ENCODE measurements at places on chromosomes 5 and 9.

GRCh38 chr5:112708103-112708622, 29.5 kb upstream of the APC start:
- no peak for ATAC-seq

DNA sequence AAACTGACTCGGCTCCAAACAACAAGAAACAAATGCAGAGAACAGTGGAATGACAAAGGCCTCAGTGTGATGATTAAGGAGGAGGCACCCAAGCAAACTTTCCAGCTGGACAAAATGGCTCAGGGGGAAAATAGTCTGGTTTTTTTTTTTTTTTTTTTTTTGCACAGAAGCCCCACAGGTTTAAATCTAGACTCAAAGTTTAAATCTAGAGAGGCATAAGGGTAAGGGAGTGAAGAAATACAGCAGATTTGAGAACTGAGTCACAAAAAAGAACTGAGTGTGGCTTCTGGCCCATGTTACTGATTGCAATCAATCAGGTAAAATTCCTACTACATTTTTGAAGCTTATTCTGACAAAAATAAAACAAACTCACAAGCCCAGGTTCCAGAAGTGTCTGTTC, 12.3 kb downstream of the BOD1 start:
- ATAC-seq, result no peak

- no peak for ATAC-seq
Observed at GRCh38 chr9:37251452-37251851, 131.1 kb downstream of the ZCCHC7 start.

DNA sequence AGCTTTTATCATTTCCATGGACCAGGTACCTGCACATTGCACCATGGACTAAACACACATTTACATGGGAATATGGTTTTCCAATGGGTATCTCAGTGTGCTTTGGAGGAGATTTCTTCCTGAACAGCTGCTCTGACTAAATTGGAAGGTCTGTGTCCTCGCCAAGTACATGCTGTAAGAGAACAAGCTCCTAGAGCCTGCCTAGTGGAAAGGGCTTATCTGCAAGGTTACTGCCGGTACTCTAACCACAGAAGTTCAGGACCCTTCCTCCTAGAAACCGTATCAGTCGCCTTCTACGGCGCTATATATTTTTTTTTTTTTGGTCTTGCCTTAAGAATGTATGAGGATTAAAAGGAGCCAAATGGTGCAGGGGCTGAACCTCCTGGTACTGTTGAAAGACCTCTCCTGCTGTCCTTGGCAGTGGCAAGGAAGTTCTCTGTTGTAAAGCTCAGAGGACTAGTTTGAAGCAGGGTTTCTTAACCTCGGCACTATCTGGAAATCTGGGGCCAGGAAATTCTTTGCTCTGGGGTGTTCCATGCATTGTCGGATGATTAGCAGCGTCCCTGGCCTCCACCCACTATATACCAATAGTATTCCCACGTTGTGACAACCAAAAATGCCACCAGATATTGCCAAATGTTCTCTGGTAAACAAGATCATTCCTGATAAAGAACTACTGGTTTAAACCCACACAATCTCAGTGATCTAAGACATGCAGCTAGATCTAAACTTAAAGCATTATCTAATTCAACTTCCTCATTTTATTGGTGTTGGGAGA, 107.4 kb downstream of the FBXO38 start:
- ATAC-seq, result no peak

DNA sequence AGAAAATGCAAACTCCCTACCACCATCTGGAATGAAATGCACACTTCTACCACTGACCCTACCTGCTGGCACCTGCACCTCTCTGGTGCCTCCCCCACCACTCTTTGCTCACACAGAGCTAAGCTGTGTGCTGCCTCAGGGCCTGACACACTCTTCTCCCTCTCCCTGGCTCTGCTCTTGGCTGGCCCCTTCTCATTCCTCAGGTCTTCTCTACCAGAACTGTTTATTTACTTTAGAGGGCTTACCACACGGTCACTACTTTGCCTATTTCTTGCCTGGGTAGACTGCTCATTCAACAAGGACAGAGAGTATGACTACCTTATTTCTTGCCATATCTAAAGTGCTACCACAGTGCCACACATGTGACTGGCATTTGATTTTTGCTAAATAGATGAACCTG, 3.3 kb downstream of the REEP5 start:
- ATAC-seq, result no peak

GRCh38 chr9:129349665-129349947, 171.5 kb upstream of the IER5L start:
- ATAC-seq, result no peak

GRCh38 chr5:43041110-43041668, 1.1 kb upstream of the ANXA2R start:
- no peak for ATAC-seq

- peak; percentile 57 for ATAC-seq
Observed at GRCh38 chr9:19748278-19749126, 40.3 kb downstream of the SLC24A2 start.

DNA sequence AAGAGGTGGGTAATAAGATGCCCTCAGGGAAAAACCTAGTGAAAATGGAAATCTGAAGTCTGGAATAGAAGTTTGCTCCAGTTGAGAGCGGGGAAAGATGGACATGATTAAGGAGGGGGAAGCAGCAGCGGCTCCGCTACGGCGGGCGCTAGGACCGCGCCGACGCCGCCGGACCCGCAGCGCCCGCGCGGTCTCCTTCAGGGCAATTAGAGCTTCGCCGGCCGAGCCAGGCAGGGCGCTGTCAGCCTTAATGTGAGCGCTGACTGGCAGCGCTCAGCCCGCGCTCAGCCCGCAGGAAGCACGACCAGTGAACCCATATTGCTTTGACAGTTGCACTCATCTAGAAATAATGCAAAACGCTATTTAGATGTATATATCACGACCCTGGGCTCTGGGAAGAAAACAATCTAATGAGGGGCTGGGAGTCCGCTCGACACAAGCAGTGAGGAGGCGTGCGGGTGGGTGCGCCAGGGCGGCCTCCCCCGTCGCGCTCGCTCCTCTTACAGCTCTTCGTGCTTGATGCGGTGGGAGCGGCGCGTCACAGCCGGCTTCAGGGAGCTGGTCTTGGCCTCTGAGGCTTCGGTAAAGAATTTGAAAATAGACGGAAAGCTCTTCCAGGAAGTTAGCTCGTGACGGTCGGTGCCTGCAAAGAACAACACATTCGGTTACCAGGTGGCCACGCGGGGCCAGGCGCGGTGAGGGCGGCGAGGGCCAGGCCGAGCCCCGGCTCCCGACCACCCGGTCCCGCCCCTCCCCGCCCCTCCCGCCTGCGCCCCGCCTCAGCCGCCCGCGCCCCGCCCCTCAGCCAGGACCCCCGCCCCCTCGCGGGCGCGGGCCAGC, 37.7 kb downstream of the NR2F1 start:
- peak; percentile 87 for ATAC-seq

DNA sequence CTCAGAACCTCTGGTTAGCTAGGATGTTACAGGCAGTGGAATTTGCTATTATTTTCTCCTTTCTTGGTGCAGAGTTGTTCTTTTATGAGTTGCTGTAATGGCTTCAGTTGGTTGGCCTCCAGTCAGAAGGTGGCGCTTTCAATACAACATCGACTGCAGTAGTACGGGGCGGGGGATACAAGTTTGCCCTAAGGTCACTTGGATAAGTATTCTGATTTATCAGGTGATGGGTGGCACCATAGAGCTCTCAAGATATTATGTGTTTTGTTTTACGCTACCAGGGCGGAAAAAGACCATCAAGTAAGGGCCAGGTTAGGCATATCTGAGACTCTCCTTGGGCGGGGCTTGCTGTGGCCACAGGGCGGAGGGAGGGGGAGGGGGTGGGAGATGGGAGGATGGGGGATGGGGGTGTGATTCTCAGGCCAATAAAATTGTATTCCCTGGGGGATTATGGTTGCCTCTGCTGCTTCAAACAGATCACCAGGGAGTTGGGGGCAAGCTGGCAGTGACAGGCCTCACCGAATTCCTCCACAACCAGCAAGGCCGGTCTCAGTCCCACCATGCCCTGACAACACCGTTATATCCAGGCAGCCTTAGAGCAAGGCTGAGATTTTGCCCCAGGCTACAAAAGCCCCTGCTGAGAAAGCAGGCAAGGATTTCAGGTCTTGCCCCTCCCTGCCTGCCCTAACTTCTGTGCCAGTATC, 15.9 kb upstream of the RNF38 start:
- no peak for ATAC-seq

GRCh38 chr9:98989036-98990000, 45.6 kb downstream of the COL15A1 start:
- no peak for ATAC-seq

GRCh38 chr5:67896311-67896929, 319.1 kb upstream of the PIK3R1 start:
- ATAC-seq, result no peak

- no peak for ATAC-seq
Observed at GRCh38 chr9:38047301-38048251, 21.5 kb downstream of the SHB start.

- no peak for ATAC-seq
Observed at GRCh38 chr5:143573568-143574170, 170.2 kb upstream of the NR3C1 start.

GRCh38 chr9:123975871-123976270, 35.7 kb upstream of the LHX2 start:
- ATAC-seq, result no peak

DNA sequence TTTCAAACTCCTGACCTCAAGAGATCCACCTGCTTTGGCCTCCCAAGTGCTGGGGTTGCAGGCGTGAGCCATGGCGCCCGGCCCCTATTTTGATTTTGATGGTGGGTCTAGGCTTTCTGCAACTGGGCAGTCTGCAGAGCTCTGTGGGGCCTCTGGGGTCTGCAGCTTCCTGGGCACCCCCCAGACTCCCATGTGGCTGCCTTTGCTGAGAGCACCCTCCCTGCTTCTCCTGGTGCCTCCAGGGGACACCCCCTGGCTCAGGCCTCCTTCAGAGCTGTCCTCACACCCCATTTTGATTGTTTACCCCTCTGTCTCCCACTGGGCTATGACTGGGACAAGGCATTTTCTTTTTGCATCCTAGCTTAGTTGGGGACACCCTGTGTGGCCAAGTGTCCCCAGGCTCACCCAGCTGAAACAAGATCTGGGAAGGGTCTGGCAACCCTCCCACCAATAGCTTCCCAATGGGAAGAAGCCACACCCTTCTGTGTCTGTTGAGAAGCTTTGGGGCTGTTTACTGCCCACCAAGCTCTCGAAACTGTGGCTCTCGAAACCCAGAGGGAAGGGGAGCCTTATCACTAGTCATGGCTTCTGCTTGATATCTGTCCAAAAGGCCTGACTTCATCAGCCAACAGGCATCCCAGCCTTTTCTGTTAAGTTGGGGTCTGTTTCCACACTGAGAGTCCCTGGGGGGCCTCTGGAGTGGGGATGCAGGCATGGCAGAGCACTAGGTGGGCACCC, 204.4 kb upstream of the IER5L start:
- ATAC-seq, result no peak

- peak; percentile 9 for ATAC-seq
Observed at GRCh38 chr5:139669662-139670368, 21.7 kb downstream of the CXXC5 start.

GRCh38 chr5:170470808-170471404, 32.9 kb upstream of the KCNIP1 start:
- no peak for ATAC-seq

- no peak for ATAC-seq
Observed at GRCh38 chr5:15734058-15734457, 234.1 kb downstream of the FBXL7 start.

- ATAC-seq, result no peak
Observed at GRCh38 chr5:158471535-158471924, 612.6 kb upstream of the CLINT1 start.

DNA sequence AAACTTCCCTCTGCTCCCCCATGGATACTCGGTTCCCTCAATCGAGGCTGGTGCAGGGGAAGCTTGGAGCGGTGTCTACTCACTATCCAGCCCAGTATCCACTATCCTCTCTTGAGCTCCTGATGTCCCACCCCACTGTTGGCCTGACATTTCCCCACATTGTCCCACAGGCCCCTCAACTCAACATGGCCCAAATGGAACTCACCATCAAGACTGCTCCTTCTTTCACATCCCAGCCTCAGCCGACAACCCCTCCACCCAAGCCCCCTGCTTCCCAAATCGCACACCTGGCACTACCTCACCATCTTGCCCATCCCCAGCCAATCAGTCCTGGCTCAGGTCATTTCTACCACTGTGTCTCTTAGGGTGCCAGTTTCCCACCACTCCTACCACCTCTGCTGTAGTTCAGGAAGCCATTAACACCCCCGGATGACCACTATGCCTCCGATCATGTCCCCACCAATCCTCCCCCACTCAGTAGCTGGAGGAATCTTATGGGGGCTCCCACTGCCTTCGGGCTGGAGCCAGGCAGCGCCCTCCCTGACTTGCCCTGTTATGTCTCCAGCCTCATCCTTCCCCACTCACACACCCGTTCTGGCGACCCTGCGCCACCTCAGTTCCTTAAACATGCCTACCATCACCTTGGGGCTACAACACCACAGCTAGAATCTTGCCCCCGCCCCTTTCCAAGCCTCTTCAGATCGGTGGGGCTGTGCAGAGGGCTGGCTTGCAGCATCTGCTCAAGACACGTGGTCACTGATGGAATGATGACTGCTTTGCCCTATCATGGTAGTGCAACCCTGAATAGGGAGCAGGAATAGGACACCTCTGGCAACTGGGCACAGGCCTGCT, 273.6 kb downstream of the FSTL4 start:
- no peak for ATAC-seq

GRCh38 chr5:39469176-39469575, 44.4 kb upstream of the DAB2 start:
- no peak for ATAC-seq

GRCh38 chr9:106644661-106645060, 218.3 kb upstream of the ZNF462 start:
- no peak for ATAC-seq

- no peak for ATAC-seq
Observed at GRCh38 chr5:73895471-73895870, 269.5 kb downstream of the ARHGEF28 start.

All from activated CD4-positive, CD25-positive, alpha-beta regulatory T cell treated with anti-CD3 and anti-CD28 coated beads, Interleukin-2, amount 50 U/mL, for 24 hours (primary cell).